ENCODE measurements at places on chromosomes 6 and 20.

- no peak for DNase-seq
Observed at GRCh38 chr6:170153436-170154319, 137.2 kb downstream of the DLL1 start.

GRCh38 chr20:37977338-37977737 is 55.9 kb downstream of the TTI1 start:
- no peak for DNase-seq

DNA sequence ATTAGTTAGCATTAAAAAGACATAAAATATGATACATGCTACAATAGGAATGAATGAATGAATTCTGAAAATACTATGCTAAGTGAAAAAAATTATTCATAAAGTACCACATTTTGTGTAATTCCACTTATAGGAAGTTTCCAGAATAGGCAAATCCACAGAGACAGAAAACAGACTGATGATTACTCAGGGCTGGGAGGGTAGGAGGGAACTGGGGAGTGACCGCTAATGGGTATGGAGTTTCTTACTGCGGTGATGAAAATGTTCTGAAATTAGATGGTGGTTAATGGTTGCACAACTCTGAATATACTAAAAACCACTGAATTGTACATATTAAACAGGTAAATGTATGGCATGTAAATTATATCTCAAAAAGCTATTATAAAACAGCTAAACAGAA is 22.6 kb downstream of the FERMT1 start:
- DNase-seq, result no peak

- DNase-seq, result no peak
Observed at GRCh38 chr20:38043512-38044300, 10.2 kb downstream of the RPRD1B start.

DNA sequence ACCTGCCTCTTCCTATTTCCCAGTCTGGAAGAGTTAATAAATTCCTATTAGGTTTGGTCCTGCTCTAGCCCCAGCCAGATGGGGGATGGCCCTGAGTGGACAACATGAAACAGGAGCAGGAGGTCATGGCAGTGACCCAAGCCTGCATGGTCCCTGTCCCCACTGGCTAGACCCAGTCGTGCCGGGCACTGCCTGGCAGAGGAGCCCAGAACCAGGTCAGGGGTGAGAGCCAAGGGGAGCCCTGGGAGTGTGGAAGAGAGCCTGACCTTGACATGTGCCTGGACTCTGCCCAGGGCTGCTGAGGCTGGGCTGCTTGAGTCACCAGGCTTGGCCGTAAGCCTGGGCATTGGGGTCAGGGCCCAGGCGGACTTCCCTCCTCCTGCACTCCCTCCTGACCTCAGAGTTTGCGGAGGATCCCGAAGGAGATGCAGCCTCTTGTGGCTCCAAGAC is 3.6 kb downstream of the AVP start:
- DNase-seq, result no peak

DNA sequence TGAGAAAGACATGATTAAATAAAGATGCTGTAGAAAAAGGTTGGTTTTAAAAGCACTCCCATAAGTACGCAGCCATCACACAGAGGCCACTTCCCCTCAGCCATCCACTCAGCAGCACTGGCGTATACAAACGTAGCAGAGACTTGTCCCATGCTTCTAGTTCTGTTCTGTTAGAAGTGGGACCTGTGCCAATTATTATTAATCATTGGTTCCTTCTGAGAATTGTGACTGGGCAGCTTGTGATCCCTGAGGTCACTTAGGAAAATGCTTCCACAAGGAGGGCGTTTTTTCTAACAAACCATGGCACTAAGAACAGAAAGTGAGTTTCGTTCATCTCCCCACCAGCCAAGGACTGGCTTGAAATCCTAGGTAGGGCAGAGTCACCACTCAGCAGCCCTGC is 53.9 kb downstream of the FAM120B start:
- no peak for DNase-seq

DNA sequence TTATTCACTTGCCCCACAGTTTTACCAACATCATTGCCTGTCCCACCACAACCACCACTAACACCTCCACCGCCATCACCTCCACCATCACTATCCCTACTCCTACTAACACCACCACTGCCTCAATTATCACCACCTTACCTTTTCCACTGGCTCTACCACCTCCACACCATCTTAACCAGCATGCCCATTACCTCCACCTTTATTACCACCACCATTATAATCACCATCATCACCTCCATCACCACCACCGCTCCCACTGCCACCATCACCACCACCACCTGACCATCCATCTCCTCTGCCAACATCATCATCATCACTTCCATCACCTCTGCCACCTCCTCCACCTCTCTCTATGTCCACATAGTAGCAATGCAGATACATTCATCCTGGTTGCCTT is 90.0 kb downstream of the SNAP25 start:
- no peak for DNase-seq

GRCh38 chr6:79947191-79948186 is at the start of gene ELOVL4:
ELOVL4 (minus strand) TSS chr6:79947553; CDS start chr6:79947279, 274 bp downstream.
- DNase-seq, result no peak

DNA sequence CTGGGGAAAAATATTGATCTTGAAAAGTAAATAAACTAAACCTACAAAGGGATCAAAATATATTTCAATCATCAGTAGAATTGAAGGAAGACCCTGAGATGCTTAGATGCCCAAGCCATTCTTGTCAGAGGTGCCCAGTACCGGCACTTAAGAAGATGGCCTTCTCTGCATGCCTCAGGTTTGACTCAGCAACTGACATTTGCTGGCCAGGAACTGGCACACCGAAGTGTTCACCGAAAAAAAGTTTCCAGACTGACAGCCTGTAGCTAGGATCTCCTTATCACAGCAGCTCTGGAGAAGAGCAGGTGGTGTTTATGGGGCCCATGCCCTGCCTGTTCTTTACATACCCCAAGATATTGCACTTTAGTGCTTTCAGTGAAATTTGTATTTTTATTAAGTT is 203.2 kb downstream of the MOXD1 start:
- DNase-seq, result no peak

All from AG04449 (cell line).